ENCODE measurements at places on chromosomes 6 and 20. TPM values are rescaled to one million over a fixed set of nuclear protein-coding genes. Genes with fewer than 3 reads are reported as not detected.

COX4I2 gene
- total RNA-seq = 9.3 TPM

CCHCR1 gene
- 10.9 TPM for total RNA-seq

TMEM74B gene
- 5.2 TPM for total RNA-seq

DCDC2 gene
- not detected for total RNA-seq

PLA2G7 gene
- total RNA-seq = 0.27 TPM

ADAM33 gene
- total RNA-seq = 12.6 TPM

PRR18 gene
- total RNA-seq = not detected

QRSL1 gene
- 21.4 TPM for total RNA-seq

RAET1E gene
- 0.48 TPM for total RNA-seq

RNASET2 gene
- 12.3 TPM for total RNA-seq

NKX2-4 gene
- not detected for total RNA-seq

LIME1 gene
- total RNA-seq = 1.6 TPM

FOXS1 gene
- 0.62 TPM for total RNA-seq

HEY2 gene
- 60.6 TPM for total RNA-seq

GRCh38 chr6:45351667-45352066 lies 23.5 kb downstream of the RUNX2 start:
- DNase-seq = no peak

DNA sequence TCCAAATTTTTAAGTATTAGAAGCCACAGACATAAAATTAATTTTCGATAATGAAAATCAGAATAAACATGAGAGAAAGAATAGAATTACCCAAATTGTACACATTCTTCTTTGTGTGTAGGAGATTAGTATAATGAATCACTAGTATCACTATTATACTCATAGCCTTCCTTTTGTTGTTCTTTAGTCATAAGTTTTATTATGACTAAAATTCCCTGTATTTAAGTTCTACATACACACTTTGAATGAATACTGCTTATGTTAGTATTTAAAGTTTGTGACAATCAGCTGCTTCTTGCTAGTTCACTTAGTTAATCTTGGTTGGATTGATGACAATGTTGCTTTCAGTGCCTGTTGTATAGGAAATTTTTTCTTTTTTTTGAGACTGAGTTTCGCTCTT lies 72.7 kb downstream of the CCDC170 start:
- DNase-seq = no peak

GRCh38 chr6:13544454-13545186 lies 29.8 kb upstream of the SIRT5 start:
- no peak for DNase-seq

- DNase-seq = no peak
Measured at GRCh38 chr6:161265975-161266374, 7.9 kb downstream of the AGPAT4 start.

DNA sequence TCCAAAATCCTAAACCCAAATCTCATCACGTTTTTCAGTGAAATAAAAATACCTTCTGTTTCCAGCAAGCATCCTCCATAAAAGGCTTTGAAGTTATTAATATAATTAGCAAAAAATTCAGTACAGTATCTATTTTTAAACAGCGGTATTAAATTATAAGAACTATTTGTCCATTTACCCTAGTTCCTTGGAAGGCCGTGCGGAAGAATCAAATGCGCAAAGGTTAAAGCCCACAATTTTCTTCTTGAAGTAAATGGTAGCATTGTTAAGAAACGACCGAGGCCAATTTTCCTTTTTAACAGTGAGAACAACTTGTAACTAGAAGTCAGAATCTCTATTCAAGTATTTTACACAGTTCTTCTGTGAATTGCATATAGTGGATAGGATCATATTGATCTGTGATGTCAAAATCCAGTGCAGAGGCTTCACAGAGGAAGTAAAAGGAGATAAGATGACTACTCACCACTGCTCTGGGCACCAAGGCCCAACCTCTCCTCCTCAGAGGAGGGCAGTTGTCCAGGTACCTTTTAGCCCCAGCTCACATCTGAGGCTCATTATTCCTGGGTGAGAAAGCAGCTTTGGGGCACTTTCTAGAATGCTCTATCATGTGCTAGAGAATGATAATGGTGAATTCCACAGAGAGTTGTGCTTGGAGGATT lies 36.3 kb downstream of the TNFAIP3 start:
- DNase-seq = no peak

DNA sequence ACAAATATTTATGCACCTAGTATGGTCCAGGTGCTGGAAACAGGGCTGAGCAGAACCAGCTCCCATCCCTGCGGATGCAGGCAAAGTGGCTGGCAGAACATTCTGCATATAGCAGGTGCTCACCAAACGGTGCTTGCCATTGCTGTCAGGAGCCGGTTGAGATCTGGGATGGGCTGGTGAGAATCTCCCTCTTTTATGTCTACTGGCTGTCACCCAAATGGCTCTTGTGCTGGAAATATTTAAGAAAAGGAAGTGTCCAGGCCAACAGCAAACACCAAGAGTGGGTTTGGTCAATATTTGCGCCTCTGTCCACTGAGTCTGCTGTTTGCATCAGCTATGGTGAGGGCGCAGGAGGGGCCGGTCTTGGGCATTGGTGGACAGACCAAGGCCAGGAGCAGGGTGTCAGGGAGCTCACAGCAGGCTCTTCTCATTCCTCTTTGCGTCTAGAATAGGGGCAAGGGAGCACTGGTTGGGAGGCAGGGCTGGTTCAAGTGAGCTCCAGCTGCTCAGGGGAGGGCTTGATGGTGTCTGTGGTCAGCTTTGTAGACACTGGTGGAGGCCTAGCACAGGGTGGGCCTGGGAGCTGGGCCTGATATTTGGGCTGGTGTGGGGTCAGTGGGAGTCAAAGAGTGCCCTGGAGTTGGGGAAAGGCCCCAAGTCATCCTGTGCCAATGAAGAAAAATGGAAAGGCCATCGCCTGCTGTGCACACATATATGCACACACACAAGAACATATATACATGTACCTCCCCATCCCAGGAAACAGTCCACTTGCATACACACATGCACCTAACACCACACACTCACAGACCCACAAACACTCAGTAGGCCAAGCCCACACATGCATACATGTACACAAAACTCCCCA lies 1.4 kb upstream of the BPIFB2 start:
- DNase-seq = peak; percentile 0

GRCh38 chr6:12576389-12576788 lies 140.2 kb upstream of the PHACTR1 start:
- no peak for DNase-seq

GRCh38 chr6:117907601-117908245 lies 659 bp downstream of the SLC35F1 start:
- DNase-seq = peak; percentile 31

DNA sequence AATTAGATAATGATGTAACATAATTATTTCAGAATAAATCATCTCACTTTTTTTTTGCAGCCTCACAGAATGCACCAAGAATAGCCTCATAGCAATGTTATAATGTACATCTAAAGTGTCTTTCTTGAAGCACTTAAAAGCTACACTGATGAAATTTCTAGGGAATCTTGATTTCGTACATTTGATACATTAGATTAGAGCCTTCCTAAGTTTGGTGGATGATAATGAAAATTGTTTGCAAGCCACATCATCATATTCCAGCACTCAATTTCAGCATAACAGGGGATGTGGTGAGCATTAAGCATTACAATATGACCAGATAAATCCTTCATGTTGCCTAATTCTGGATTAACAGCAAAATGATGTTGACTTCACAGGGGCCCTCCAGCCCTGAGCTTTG lies 9.7 kb upstream of the METTL24 start:
- DNase-seq = no peak

DNA sequence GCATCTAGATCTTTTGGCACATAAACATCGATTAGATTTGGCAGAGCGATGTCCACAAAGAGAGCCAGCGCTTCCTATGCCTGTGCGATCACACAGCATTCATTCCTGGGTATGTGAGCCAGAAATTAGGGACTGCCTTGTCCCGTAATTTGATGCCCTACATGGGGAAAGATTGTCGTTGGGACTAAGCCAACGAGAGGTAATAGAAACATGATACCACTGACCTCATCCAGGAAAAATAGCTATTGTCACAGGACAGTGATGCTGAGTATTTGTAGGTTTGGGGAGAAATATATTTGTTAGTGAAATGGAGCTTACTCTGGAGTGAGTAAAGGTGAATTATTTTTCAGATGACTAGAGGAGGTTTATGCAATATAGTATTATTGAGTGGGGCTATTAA lies 154.0 kb downstream of the TSHZ2 start:
- no peak for DNase-seq

DNA sequence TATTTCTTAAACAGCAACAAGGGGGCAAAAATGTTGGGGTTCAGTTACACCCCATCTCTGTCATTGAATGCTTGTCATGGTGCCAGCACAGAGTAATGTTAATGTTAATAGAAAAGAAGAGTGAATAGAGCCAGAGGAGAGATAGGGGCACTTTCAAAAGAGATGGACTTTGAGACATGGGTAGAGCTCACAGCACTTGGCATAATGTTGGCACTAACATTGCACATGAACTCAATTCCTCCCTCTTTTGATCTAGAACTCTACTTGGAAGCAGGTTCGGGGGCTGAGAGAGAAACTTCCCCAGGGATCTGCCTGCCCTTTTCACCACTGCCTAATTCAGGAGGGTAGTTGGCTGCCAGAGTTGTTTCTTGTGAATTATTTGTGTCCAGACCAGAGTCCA lies 284.6 kb upstream of the PRND start:
- DNase-seq = no peak

GRCh38 chr20:45014671-45015415 lies 48.5 kb downstream of the STK4 start:
- DNase-seq = no peak

- DNase-seq = no peak
Measured at GRCh38 chr6:4342407-4343137, 207.2 kb upstream of the ECI2 start.

DNA sequence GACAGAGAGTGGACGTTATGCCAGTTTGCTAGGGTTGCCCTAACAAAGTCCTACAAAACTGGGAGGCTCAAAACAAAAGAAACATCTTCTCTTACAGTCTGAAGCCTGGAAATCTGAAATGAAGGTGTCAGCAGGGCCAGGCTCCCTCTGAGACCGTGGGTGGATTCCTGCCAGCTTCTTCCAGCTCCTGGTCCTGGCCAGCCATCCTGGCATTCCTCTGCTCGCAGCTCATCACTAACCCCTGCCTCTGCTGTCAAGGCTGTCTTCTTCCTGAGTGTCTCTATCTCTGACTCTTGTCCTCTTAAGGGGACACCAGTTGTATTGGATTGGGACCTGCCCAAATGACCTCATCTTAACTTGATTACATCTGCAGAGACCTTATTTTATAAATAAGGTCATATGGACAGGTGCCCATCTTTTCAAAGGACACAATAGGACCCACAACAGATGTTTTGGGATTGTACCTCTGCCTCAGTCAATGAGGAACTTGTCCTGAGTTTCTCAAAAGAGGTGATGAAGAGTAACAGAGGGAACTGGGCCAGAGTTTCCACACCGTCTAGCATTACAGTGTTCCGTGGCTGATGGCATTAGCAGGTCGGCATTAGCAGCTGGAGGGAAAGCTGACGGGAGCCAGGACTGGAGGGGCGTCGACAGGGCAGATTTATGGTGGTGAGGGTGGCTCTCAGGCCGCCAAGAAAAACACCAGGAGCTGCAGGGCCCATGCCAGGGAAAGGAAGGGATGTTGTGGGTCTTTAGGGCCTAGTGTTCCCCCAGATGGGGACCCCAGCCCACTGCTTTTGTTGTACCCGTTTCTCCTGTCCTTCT lies 157.3 kb downstream of the TBXT start:
- no peak for DNase-seq

- no peak for DNase-seq
Measured at GRCh38 chr20:41694796-41695195, 76.6 kb upstream of the CHD6 start.

- no peak for DNase-seq
Measured at GRCh38 chr6:45461486-45461885, 83.8 kb upstream of the SUPT3H start.

DNA sequence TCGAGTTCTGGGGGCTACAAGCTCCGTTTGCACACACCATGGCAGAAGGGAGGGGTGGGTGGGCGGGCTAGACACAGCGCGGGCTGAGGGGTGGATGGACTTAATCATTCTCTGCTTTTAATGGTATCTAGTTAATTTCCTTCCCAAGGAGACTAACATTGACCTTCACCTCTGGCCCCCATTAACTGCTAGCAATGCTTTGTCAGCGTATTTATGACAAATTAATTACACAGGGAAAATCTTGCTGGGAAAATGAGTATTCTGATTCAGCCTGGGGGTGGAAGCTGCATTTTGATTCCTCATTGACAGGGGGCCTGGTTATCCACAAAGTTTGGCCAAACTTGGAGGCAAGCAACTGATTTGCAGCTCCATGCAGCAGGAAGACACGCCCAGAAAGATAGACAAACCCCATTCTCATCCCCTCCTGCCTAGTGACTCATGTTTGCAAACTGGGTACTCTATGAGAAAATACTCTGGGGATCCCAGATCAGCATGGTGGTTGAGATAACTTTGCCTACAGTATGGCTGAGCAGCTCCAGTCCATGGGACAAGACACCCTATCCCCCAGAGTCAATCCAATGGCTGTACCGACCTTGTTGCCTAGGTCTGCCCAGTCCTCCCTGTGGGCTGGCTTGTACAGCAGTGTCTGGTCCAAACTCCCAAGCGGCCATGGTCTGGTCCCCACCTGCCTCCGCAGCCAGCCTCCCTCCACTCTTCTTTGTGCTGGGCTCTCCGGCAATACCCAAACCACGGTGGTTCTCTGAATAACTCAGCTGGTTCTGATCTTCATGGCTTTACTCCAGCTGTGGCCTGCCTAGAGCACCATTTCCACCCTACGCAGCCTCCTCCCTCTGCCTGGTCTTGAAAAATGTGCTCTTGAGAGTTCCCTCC lies 19.7 kb downstream of the ZBP1 start:
- DNase-seq = no peak

DNA sequence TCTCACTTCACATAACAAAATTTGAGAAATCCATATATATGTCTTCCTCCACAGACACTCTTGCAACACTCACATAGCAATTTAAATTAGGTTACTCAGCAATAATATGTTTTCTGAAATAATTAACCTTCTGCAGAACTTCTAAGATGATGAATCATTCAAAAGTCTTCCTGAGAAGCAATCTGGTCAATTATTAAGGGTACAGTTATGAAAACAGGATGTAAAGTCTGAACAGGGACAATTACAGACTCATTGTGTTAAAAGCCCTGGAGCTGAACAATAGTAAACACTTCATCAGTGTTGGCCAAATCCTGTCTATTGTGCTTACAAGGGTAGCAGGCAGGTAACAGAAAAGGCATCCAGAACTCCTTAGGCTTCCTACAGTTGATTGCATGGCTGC lies 75.4 kb downstream of the FILIP1 start:
- DNase-seq = no peak

- DNase-seq = no peak
Measured at GRCh38 chr20:24468401-24469115, 871 bp upstream of the SYNDIG1 start.

DNA sequence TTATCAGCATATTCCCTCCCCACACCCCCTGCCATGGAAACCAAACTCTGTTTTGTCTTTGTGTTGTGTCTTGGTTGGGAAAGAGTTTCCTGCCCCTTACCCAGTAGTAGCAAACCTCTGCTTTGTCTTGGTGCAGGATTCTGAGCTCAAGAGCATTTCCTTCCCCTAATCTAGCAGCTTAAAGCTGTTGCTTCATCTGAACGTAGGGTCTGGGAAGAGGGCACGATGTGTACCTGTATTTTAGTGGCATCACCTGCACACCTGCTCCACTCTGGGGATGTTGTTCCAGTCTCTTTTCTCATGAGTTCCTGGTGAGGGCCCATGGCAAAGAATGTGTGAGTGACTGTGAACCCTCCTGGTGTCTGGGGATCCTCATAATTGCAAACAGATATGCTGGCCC lies 164.7 kb downstream of the SCP2D1 start:
- DNase-seq = no peak

GRCh38 chr6:106825156-106825555 lies 149.4 kb downstream of the CD24 start:
- DNase-seq = no peak
